ENCODE measurements at places on chromosomes 5 and 9.

- DNase-seq, result no peak
Measured at GRCh38 chr5:39415201-39415600, 9.6 kb downstream of the DAB2 start.

DNA sequence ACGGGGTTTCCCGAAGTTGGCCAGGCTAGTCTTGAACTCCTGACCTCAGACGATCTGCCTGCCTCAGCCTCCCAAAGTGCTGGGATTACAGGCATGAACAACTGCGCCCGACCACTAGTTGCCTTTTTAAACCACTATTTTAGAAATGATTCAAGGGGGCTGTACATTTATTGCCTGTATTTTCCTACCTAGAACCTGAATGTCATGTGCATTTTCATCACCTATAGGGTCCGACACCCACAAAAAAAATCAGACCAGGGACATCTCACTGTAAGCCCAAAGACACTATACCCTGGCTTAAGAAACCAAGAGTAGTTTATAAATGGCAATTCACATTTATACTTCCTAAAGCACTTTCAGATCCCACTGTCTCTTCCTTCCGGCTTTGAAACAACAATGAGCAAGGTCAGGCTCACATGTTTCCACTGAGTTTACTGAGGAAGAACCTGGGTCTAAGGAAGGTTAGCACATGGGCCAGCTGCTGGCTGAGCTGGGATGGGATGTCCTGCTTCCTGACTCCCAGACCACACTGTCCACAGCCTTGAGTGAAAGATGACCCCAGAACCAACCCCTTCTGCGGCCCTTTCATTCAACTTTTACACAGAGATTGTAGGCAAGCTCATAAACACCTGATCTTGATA is 87.3 kb downstream of the SERINC5 start:
- DNase-seq, result no peak

- no peak for DNase-seq
Measured at GRCh38 chr9:99050292-99050911, 54.5 kb upstream of the TGFBR1 start.

DNA sequence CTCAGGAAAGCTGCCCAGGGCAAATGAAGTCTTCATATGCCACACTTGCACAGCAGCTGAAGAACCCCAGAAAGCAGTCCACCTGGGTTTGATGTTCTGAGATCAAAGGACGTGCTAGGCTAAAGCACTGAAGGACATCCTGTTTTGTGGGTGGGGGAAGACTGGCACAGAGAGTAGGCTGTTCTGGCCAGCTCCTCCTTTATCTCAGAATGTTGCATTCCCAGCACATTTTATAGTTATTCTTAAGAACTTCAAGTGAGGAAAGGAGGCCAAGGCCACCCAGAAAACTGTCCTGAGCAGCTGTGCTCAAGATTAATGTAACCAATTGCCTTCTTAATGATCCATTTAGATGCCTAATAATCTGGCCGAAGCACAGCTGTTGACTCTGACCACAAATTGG is 10.9 kb downstream of the SHOC1 start:
- no peak for DNase-seq

DNA sequence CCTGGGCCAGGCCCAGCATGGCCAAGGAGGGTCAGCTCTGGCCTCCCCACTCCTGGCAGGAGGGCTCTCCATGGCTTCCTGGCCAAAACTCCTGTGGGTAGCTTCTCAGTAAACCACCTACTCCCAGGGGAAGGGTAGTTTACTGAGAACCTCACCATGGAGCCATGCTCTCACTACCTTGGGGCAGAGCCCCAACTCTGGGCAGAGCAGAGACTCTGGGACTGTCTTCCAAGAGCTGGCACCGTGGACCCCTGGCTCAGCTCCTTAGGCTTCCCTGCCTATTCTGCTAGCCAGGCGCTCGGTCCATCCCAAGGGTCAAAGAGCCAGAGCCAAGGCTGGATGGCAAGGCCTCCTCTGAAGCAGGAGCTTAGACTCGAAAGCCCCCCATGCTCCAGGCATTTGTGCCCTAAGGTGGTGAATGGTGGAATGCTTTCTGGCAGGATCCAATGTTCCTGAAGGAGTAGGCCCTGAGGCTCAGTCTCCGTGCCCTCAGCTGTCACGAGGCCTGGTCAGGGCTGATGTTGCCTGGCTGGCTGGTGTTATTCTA is 19.6 kb downstream of the TCF7 start:
- no peak for DNase-seq

DNA sequence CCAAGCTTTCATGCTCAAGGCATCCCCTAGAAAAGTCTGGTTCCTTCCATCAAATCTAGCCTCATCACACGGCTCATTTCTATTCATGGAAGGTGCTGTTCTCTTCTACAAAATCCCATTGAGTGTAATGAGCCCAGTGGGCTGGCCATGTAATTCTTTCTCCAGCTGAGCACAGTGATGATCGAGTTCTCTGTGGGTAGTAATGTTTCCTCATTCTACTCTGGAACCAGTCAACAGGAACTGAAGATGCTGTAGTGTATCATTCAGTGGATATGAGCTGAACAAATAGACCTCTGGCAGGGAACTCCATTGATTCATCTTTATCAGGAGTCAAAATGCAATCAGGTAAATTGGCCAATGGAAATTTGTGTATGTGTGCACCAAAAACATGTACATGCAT is 149.2 kb downstream of the LRRC70 start:
- no peak for DNase-seq

DNA sequence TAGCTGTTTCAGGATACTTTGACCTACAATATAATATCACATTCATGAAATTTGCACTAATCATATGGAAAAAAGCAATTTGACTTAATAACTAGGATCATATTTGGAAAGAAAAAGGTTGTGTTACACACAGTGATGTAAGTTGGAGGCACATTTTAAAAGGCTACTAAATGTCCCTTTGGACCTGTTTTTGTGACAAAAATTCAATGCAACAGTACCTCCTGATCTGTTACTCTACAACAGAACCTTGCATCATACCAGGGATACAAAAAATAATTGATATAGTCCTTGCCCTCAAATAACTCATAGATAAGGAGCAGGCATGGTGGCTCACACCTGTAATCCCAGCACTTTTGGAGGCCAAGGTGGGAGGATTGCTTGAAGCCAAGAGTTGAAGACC is 67.1 kb downstream of the BAAT start:
- no peak for DNase-seq

DNA sequence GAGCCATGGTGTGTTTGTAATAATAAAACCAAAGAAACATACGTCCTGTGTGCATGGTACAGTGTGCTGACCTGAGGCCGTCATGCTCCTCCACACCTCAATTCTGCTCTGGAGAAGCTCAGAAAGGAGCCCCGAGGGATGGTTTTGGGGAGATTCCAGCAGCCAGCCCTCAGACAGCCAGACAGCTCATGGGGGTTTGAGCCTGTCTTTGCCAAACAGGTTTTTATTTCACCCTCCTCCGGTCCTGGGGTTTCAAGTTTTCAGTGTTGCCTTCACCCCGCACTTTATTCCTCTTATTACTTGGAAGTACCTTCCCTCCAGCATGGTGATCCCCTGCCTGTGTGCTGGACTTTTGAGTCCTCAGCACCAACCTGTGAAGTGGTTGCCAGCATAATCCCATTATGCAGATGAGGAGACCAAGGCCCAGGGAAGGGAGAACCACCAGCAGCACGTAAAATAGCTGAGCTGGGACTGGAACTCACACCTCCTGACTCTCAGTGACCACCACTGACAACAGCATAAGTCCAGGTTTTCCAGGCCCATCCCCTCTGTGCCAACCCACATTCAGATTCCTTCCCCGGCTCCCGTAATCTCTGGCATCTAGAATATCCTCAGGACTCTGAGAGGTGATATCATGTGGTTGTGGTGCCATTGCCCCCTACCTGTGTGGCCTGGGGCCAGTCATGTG is 35.1 kb downstream of the TGFBI start:
- DNase-seq, result no peak

DNA sequence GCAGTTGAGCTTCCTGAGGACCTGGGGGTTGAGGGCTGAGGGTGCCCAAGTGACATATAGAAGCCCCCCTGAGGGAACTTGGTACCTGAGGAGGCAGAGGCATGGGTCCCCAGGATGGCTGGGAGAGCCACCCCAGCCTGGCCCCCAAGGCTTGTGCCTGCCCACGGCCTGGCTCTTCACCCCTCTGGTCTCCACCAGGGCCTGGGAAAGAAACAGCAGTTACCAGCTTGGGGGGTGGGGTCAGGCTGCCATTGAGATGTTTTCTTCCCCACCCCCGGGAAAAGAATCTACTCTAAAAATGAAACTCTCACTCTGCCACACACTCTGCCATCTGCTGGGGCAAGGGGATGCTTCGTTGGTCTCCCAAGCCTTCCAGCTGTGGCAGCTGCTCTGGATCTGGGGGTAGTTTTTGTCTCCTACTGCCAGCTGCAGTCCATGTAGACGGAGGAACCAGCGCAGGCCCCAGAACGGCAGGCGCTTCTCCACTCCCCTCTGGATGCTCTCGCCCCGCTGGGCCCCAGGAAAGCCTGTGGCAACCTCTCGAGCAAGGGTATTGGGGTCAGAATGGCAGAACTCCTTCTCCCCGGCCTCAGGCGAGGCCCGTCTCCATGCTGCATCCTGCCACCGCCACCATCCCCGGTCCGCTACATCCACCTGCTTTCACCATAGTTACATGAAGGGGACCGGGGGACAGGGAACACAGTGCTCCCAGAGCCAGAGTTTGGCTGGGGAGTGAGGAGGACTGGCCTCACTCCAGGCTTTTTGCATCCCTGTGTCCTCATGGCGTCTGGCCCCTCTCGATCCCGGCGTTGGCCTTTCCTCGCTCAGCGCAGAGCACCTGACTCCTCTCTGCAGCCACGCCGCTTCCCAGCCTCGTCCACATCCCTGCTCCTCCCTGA is 123.5 kb downstream of the DAB2IP start:
- no peak for DNase-seq

GRCh38 chr5:35232124-35232523 is 1.8 kb upstream of the PRLR start:
- DNase-seq, result no peak

- DNase-seq, result no peak
Measured at GRCh38 chr9:133199648-133200321, 9.3 kb downstream of the OBP2B start.

DNA sequence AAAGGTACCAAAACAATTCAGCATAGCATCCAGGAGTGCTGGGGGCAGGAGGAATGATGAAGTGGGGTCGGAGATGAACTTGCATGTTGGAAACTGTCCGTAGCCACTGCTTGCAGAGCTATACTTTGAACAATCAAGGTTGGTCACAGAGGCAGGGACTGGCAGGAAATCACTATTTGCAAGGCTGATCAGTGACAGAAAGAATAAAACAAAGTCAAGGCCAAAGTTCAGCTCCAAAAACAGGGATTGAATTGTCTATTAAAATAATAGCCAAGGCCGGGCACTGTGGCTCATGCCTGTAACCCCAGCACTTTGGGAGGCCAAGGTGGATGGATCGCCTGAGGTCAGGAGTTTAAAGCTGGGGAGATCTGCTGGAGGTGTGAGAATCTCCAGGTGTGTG is 18.7 kb upstream of the SPRY4 start:
- no peak for DNase-seq

DNA sequence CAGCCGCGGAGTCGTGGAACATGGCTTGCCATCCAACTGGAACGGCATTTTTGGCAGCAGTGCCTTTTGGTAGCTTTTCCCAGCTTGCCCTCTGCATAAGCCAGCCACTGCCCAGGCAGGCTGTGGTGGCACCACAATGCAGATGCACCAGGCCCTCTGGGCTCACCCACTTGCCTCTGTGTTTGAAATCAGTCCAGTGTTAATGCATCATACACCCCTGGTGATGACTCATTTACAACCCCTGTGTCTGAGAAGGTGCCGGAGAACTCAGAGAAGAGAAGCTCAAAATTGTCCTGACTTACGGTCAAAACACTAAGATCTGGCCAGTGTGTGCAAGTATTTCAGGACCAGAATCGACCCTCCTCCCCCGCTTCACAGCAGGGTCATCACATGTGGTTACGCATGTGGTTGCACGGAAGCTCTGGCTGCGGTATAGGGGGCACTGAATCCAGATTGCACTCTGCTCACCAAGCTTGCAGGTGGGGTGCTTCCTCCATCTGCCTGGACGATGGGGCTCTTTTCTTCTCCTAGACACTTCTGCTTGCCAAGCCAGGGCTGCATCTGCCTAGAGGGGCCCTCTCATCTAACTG is 66.5 kb upstream of the SMIM15 start:
- DNase-seq, result no peak

DNA sequence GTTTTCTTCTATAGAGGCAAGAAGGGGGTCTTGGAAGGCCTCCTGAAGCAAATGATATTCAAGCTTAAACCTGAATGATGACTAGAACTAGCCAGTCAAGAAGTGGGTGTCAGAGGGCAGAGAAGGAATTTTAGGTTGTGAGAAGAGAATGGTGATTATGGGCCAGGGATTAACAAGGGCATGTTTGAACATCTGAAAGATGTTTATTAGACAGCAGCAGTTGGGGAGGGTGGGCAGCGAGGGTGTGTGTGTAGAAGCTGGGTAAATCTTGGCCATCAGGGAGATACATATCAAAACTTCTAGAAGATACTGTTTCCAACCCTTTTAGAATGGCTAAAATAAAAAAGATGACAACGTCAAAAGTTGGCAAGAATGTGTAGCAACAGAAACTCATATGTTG is 54.5 kb downstream of the MAN2A1 start:
- no peak for DNase-seq

- DNase-seq, result no peak
Measured at GRCh38 chr9:1454616-1455347, 404.6 kb downstream of the DMRT2 start.

GRCh38 chr5:119088438-119088837 is 17.6 kb downstream of the DMXL1 start:
- DNase-seq, result no peak
